ENCODE measurements at places on chromosomes 4 and X.

GRCh38 chrX:43666311-43666912 is 10.3 kb downstream of the MAOA start:
- DNase-seq: no peak

DNA sequence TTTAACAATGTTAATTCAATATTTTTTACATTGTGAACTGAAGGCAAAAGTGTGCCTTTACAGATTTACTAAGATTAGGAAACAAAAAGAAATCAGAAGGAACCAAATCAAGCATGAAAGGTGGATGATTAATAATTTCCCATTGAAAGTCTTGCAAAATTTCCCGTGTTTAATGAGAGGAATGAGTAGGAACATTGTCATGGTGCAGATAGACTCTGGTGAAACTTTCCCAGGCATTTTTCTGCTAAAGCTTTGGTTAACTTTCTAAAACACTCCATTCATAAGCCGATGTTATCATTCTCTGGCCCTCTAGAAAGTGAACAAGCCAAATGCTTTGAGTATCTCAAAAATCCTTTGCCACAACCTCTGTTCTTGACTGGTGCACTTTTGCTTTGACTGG is 1522.8 kb upstream of the PABPC4L start:
- DNase-seq: no peak

GRCh38 chr4:113773014-113773413 is 11.5 kb upstream of the CAMK2D start:
- no peak for DNase-seq

GRCh38 chr4:52269761-52270160 is 218.7 kb downstream of the SPATA18 start:
- no peak for DNase-seq

DNA sequence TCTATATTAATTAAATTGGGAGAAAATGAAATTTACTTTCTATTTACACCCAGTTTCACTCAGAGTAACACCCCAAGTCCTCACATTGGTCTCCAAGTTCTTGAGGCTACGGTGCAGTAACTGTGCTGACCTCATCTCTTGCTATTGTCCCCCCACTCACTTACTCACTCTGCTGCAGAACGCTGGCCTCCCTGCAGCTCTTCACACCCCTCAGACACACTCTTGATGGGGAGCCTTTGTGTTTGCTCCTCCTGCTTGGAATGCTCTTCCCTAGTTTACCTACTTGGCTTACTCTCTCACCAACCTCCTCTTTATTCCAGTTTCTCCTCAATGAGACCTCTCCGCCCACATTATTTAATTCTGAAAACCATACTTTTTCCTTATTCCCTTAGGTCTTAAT is 22.2 kb upstream of the SPARCL1 start:
- no peak for DNase-seq

DNA sequence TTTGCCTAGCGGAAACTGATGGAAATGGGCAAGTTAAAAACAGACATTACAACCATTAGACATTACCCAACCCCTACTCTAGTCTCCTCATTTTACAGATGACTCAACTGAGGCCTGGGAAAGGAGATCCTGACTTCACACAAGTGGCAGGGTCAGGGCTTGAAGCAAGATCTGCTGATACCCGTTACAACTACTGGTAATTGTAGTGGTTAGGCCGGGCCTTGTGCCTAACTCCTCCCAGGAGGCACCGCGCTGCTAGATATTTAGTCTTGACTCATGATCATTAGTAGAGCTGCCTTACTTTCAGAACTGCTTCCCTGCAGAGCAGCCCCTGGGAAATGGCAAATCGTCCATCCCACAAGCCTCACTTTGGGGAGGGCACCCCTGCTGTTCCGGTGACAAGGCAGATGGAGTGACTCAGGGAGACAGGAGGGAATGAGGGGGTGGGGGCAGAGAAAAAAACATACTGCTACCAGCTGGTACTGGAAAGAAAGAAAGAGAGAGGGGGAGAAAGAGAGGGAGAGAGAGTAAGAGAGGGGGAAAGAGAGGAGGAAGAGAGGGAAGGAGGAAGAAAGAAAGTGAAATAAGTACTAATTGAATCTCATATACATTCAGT is 12.2 kb downstream of the ARHGEF6 start:
- DNase-seq: no peak

DNA sequence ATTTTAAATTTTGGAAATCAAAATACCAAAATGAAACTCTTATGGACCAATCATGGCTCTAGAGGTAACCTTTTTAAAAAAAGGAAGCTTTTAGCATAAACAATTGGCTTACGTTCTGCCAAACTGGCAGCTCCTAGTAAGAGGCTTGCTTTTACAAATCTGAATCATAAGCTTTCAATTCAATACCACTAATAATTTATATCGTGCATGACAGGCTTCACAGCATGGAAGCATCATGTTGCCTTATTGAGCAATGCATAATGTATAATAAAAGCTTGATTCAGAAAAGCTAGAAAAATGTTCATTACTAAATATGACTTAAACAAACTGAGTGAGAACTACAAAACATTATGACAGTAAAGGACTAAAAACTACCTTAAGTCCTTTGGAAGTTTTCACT is 280.9 kb downstream of the IQCM start:
- DNase-seq: no peak

DNA sequence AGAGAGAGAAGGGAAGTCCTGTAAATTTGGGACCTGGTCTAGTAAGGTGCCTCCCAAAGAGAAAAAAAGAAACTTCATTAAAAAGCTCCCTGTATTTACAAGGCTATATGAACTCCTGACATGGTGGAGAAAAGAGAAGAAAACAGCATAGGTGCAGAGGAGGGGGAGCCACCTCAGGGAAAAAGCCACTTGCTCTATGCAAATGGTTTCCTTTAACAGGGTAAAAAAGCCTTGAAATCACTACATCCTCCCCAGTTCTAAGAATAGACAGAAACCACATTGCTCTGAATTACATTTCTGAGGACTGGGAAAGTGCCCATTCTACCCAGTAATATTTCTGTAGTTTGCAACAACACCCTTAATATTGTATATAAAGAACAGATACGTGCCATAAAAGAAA is 165.5 kb downstream of the KLF8 start:
- DNase-seq: no peak

Data from heart left ventricle (tissue), 16 donors.